ENCODE measurements at places on chromosomes 11 and 22. TPM values are rescaled to one million over a fixed set of nuclear protein-coding genes. Genes with fewer than 3 reads are reported as not detected.

DNA sequence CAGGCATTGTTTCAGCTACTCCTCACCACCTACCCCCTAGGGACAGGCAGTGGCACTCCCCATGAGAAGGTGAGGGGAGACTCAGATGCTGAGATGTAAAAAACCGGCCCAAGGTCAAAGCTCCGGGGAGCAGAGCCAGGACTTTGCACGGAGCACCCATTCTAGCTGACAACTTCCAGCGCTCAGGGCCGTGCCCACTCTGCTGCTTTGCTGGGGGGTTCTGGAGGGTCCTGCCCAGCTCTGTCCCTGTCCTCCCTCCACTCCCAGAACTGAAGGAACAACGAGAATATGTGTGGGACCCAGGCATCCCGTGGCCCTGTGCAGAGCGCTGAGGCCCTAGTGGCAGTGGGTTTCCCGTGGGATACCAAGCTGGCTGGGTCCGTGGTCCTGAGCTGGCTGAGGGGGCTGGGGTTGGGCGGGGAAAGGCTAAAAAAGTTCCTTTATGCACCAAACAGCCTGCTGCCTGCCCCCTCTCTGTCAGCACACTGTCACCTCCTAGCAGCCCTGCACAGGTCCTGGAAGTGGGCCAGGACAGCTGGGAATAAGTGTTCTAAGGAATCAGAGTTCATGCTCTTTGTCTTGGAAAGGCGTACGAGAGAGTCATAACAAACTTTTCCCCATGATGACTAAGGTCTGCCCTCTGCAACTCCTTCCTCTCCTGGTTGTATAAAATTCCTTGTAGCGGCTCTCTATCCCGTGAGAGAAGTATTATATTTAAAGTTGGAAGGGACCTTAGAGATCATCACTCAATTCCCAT is 1.9 kb downstream of the MS4A10 start:
- no peak for DNase-seq

DNA sequence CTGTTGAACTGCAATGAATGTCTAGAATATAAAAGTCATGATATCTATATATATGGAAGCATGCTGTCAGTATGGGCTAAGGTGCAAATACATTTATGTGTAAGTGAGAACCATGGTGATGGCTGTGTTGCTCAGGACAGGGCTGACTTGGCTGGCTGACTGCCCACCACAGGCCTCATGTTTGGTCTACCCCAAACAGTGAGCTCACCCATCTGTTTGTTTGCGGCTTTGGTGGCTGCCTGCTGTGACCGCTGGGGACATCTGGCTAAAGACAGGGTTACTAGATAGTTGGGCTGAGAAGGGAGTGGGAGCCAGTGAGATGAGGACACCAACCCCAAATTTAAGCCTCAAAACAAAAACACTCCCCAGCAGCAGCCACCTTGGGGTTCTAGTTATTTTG is 6.3 kb downstream of the CD44 start:
- DNase-seq, result no peak

DNA sequence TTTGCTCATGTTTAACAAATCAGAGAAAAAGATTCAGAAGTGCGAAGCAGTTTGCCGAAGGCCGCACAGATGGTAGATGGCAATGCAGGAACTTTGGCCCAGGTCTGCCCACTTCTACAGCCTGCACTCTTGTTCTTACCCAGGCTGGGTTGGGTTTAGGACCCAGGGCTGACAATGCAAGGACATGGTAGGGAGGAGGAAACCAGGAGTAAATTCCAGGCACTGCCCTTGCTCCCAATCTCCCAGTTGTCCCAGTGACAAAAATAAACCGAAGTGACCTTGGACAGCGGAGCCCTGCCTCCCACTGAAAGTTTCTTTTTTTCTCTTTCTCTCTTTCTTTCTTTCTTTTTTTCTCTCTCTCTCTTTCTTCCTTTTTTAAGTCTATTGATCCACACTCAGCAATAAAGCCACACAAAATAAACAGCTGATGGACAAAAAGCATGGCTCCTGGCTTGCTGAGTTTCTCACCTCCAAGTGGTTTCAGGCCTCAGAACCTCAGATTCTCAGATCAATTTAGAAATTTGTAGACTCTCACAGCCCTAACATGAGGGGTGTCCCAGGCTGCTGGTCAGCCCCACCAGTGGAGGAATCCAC is 33.5 kb upstream of the FCHSD2 start:
- DNase-seq, result no peak

DNA sequence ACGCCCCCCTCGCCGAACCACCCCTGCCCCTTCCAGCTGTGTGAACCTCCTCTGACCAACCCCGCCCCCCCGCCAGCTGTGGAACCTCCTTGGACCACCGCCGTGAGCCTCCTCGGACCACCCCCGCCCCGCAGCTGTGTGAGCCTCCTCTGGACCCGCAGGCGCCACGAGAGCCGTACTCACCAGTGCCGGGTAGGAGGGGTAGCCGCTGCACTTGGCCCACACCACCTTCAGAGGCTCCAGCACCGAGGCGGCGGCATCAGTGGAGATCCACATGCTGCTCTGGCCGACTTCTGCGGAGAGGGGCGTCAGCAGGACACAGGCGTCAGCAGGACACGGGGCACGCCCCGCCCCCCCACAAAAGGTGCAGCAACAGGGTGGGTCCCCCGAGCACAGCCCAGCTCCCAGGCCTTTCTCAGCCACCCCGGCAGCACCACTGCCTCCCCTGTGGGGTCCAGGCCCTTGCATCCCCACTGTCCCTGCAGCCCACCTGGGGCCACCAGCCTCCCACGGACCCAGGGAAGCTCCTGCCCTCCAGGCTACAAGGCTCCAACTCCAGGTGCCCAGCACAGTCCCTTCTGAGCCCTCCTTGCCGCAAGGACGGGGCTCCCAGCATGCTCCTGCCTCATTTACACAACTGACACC is 51.7 kb downstream of the BRD1 start:
- DNase-seq, result no peak

DNA sequence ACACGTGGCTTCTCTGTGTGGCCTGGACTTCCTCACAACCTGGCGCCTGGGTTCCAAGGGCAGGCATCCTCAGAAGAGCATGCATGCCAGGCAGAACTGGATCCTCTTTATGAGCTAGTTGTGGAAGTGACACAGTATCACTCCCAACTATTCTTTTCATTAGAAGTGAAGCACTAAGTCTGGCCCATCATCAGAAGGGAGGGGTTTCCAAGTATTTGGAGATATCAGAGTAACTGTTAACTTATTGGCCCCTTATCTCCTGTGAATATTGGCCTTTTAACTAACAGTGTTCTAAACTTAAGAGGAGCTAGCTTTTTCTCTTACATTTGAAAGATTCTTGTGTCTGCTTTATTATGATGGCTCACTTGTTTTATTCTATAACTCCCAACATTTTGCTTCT is 35.5 kb downstream of the FDX1 start:
- no peak for DNase-seq

DNA sequence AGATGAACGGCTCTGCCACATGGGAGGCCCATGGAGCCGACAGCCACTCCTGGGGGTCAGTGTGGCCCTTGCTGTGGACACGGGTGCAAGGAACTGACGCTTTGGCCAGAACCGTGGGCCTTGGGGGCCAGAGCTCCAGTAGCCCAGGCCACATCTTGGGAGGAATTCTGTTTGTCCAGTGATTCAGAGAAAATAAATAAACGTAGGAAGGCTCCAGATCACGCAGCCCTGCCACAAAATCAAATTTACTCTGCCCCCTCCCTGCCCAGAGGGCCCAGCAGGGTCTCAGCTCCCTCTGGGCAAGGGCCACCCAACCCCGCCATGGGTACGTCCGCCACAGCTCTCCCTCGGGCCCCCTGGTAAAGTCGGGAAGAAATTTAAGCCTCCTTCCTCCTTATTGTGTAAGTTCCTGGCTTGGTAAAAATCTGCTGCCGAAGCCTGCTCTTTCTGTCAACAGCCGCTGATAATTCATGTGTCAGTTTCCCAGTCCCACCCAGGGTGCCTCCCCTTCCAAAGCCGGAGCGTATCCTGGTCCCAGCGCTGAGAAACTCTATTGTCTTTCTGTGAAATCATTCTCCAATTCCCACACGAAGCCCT is 6.9 kb upstream of the MUC5AC start:
- no peak for DNase-seq

GRCh38 chr11:617912-618682 is 2.3 kb upstream of the IRF7 start:
- no peak for DNase-seq

GRCh38 chr22:32545801-32546200 is 71.2 kb downstream of the FBXO7 start:
- no peak for DNase-seq

DNA sequence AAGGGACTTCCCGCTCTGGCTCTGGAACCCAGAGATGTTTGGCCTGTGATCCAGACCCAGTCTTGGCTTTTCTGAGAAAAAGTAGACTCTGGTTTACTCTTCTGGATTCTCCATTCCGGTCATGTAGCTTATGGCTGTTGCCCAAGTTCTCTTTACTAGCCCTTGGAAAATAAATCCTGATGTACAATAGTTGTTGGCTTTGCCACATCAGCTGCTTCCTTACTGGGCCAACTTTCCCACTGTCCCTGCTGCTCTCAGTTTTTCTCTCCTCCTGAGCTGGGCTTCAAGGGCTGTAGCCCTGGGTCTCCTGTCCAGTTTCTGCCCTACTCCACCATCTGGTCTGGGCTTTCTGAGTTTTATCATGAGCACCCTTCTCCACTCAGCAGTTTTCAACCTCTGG is 12.5 kb downstream of the PATZ1 start:
- DNase-seq, result no peak

DNA sequence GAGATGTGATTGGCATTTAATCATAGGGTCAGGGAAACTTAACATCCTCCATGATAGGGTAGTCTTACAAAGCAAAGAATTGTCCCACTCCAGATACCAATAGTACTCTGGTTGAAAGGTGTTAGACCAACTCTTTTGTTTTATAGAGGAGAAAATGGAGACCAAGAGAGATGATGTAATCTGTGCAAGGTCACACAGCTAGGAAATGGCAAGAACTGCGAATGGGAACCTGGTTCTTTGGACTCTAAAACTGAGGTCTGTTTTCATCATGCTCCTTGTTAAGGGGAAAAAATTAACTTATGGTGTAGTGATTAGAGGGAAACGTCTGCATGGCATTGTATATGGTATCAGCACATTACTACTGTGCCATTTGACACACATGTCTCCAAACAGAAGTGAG is 171.1 kb downstream of the COMMD9 start:
- no peak for DNase-seq

DNA sequence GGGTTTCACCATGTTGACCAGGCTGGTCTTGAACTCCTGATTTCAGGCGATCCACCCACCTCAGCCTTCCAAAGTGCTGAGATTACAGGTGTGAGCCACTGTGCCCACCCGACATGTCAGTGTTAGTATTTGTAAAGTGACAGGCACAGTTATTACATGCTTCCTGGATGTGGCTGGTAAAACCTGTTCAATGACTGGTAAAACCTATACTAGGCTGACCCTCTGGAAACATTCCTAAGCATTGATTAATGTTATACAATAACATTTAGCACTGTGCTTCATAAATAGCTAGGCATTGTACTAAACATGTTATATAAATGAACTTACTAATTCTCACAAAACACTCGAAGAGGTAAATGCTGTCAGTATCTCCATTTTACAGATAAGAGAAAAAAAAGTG is 20.9 kb upstream of the JHY start:
- DNase-seq, result no peak

- no peak for DNase-seq
These were observed 22.3 kb upstream of the GRK3 start for GRCh38 chr22:25542191-25542590.

- DNase-seq, result no peak
These were observed 115.9 kb downstream of the TBC1D22A start for GRCh38 chr22:46878191-46878948.

GRCh38 chr11:58592760-58593472 is 14.1 kb downstream of the ZFP91 start:
- no peak for DNase-seq

Gene JAML
- 58.8 TPM for total RNA-seq

Gene SMC1B
- 0.19 TPM for total RNA-seq

Gene PLEKHB1
- 4.7 TPM for total RNA-seq

Gene PKNOX2
- total RNA-seq, result 1.3 TPM

Gene HEPACAM
- total RNA-seq, result under 0.01 TPM

Gene CABP4
- 0.52 TPM for total RNA-seq

Gene BATF2
- total RNA-seq, result 0.90 TPM

Gene ZNF215
- total RNA-seq, result 5.9 TPM
